Cardiac atrium fibroblast (primary cell): ENCODE measurements at places on chromosomes 11 and 22. TPM values are rescaled to one million over a fixed set of nuclear protein-coding genes. Genes with fewer than 3 reads are reported as not detected.

Gene MPPED2
- total RNA-seq = not detected in 2 replicates

Gene GRM5
- total RNA-seq = not detected in 2 replicates

Gene MS4A14
- total RNA-seq = not detected in 2 replicates

Gene TRIM49
- not detected in 2 replicates for total RNA-seq

Gene ZBTB16
- total RNA-seq = 33.0 and 55.1 TPM in 2 replicates

Gene LRP4
- 0.72 and 1.5 TPM in 2 replicates for total RNA-seq

Gene ANGPTL5
- not detected in 2 replicates for total RNA-seq

Gene GTSE1
- total RNA-seq = 3.6 and 5.8 TPM in 2 replicates

Gene IGSF9B
- total RNA-seq = 0.65 TPM in 1 of 2 replicates, not detected in the other

Gene ATL3
- 90.3 and 91.9 TPM in 2 replicates for total RNA-seq

Gene HSD17B12
- total RNA-seq = 68.8 and 101 TPM in 2 replicates

Gene OR52E2
- total RNA-seq = not detected in 2 replicates

Gene TBX1
- total RNA-seq = 0.18 TPM in 1 of 2 replicates, not detected in the other

Gene TMEM151A
- total RNA-seq = 0.54 and 1.5 TPM in 2 replicates

Gene EIF4G2
- total RNA-seq = 446 and 495 TPM in 2 replicates

Gene KRTAP5-1
- not detected in 2 replicates for total RNA-seq

Gene LDHAL6A
- total RNA-seq = not detected in 2 replicates

Gene LRP5
- 37.6 and 45.0 TPM in 2 replicates for total RNA-seq

Gene RAC2
- 61.9 and 66.1 TPM in 2 replicates for total RNA-seq

Gene TSPAN18
- 2.7 and 3.2 TPM in 2 replicates for total RNA-seq

Gene NEFH
- total RNA-seq = 0.81 and 2.3 TPM in 2 replicates

Gene INSC
- total RNA-seq = 2.3 TPM in 1 of 2 replicates, not detected in the other

Gene PGA4
- not detected in 2 replicates for total RNA-seq
